ENCODE measurements at places on chromosomes 13 and 19. TPM values are rescaled to one million over a fixed set of nuclear protein-coding genes. Genes with fewer than 3 reads are reported as not detected.
A peak's percentile ranks its signal among the peaks of the same experiment; 100 is the strongest.

- DNase-seq = no peak
Measured at GRCh38 chr13:64274481-64275217, 2859.0 kb upstream of the PCDH20 start.

DNA sequence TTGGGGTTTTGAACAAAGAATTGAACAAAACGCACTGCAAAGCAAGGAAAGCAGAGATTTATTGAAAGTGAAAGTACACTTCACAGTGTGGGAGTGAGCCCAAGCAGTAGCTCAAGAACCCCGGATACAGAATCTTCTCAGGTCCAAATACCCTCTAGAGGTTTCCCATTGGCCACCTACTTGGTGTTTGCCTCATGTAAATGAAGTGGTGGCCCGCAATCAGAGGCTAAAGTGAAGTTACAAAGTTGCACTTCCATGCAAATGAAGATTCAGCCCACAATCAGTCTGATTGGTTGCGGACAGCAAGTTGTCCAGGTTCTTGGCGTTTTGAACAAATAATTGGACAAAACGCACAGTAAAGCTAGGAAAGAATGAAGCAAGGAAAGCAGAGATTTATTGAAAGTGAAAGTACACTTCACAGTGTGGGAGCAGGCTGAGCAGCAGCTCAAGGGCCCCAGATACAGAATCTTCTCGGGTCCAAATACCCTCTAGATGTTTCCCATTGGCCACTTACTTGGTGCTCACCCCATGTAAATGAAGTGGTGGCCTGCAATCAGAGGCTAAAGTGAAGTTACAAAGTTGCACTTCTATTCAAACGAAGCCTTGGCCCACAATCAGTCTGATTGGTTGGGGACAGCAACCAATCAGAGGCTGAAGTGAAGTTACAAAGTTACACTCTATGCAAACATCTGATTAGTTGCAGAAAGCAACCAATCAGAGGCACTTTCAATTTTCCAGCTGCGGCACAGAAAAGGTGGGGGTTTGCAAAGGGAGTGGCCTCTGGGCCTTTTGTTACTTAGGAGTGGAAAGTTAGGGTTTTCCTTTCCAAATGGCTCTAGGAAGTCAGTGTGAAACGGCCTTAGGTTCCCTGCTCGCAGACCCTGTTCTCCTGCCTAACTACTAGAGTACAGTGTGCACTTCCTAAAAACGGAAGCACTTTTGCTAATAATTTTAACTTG is 4.8 kb upstream of the TM9SF2 start:
- peak; percentile 56 for DNase-seq

The JSRP1 gene
- total RNA-seq = 0.27 TPM

The CLEC4G gene
- 2.6 TPM for total RNA-seq

The ELAVL3 gene
- total RNA-seq = 0.50 TPM

Data from left cardiac atrium (tissue), 4 donors.